MCF 10A (cell line): ENCODE measurements at places on chromosomes 7 and 10.

GRCh38 chr7:114921631-114922025 is 266 bp upstream of the MDFIC start:
- H3K36me3 ChIP-seq: no peaks in the 10 kb centered on the region
- H3K4me1 ChIP-seq: peaks cover 6% of the 10 kb centered on the region
- H3K27me3 ChIP-seq: no peaks in the 10 kb centered on the region
- H3K27ac ChIP-seq: peak overlapping the region; percentile 30
- no peak for DNase-seq

DNA sequence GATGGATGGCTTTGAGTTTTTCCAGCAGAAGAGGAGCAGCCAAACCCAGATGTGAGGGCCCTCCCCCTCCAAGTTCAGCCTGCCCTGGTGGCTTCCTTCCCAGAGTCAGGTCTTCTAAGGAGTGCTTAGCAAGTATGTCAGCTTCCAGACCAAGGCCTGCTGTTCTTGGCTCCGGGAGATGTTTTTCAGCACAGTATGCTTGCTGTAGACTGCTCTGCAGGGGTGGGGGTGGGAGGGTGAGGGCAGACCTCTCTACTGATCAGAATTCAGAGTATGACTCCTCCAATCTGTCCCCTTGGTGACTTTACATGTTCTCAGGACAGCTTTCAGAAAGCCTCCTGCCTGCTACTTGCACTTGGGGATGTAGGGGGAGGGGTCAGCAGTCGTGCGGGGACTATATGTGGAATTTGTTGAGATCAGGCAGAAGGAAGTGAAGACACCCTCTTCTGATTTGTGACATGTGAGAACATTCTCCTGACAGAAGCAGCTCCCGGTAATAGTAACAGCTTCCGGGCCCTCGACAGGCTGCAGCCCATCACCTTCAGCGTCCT is 516.4 kb upstream of the ZMIZ1 start:
- peaks cover 62% of the 10 kb centered on the region for H3K27me3 ChIP-seq
- H3K27ac ChIP-seq: no peak overlapping the region
- no peaks in the 10 kb centered on the region for H3K4me1 ChIP-seq
- no peak overlapping the region for H3K4me3 ChIP-seq
- DNase-seq: no peak
- H3K36me3 ChIP-seq: no peaks in the 10 kb centered on the region

GRCh38 chr7:136687693-136688322 is 180.6 kb upstream of the CHRM2 start:
- peaks cover 5% of the 10 kb centered on the region for H3K4me1 ChIP-seq
- peak; percentile 46 for DNase-seq
- H3K4me3 ChIP-seq: no peak overlapping the region
- peaks cover 62% of the 10 kb centered on the region for H3K27me3 ChIP-seq
- no peaks in the 10 kb centered on the region for H3K36me3 ChIP-seq

GRCh38 chr7:128303643-128304042 is 40.1 kb downstream of the RBM28 start:
- no peak overlapping the region for H3K27ac ChIP-seq
- H3K36me3 ChIP-seq: peaks cover 54% of the 10 kb centered on the region
- no peaks in the 10 kb centered on the region for H3K27me3 ChIP-seq
- DNase-seq: no peak
- H3K4me1 ChIP-seq: no peaks in the 10 kb centered on the region

GRCh38 chr10:86127274-86127819 is 239.2 kb downstream of the GRID1 start:
- H3K27me3 ChIP-seq: no peaks in the 10 kb centered on the region
- H3K27ac ChIP-seq: no peak overlapping the region
- no peaks in the 10 kb centered on the region for H3K4me1 ChIP-seq
- no peak for DNase-seq

DNA sequence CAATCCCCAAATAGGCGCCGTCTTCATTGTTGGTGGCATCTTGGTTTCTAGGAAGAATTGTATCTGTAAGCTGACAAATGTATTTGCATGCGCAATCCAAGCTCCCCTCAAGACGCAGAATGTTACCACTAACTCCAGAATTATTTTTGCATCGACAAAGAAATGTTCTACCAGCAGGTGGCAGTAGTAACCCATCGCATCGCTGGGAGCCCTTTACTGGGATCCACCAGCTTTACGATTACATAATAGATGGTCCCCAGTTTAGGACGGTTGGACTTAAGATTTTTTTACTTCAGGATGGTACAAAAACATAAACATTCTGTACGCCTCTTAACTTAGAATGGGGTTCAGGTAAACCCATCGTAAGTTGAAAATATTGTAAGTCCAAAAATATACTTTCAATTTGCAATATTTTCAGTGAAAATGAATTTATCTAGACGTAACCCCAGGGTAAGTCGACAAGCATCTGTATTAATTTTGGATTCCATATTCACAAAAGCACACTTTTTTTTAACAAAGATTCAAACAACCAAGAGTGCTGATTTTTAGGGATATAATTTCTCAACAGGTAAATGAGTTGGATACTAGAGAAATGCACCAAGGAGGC is 114.0 kb upstream of the COBL start:
- no peak overlapping the region for H3K4me3 ChIP-seq
- H3K36me3 ChIP-seq: no peaks in the 10 kb centered on the region
- H3K4me1 ChIP-seq: no peaks in the 10 kb centered on the region
- H3K27ac ChIP-seq: no peak overlapping the region

DNA sequence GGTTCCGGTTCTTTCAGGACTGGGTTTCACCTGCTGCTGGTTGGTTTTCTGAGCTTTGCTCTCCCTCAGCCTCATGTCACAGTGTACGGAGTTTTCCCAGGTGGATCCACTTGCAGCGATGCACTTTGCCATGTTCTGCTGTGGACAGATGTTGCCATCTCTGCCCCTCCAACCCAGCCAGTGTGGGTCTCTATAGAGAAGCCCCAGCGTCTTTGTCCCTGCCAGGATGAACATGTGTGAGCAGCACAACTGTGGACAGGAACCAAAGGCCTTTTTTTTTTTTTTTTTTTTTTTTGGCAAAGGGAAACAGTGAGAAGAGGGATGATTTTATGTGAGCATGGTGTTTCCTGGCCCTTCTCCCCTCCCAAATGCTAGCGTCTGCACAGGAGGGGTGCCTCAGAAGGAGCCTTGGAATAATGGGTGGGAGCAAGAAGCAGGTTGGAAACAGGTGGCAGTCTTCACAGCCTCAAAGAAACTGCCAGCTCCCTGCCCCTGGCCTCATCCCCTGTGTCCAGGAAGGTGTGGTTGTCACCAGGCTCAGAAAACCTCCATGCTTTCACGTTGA is 106.5 kb downstream of the RPS24 start:
- H3K4me3 ChIP-seq: no peak overlapping the region
- H3K27ac ChIP-seq: no peak overlapping the region
- no peaks in the 10 kb centered on the region for H3K4me1 ChIP-seq
- no peaks in the 10 kb centered on the region for H3K36me3 ChIP-seq
- peaks cover 76% of the 10 kb centered on the region for H3K27me3 ChIP-seq
- no peak for DNase-seq

DNA sequence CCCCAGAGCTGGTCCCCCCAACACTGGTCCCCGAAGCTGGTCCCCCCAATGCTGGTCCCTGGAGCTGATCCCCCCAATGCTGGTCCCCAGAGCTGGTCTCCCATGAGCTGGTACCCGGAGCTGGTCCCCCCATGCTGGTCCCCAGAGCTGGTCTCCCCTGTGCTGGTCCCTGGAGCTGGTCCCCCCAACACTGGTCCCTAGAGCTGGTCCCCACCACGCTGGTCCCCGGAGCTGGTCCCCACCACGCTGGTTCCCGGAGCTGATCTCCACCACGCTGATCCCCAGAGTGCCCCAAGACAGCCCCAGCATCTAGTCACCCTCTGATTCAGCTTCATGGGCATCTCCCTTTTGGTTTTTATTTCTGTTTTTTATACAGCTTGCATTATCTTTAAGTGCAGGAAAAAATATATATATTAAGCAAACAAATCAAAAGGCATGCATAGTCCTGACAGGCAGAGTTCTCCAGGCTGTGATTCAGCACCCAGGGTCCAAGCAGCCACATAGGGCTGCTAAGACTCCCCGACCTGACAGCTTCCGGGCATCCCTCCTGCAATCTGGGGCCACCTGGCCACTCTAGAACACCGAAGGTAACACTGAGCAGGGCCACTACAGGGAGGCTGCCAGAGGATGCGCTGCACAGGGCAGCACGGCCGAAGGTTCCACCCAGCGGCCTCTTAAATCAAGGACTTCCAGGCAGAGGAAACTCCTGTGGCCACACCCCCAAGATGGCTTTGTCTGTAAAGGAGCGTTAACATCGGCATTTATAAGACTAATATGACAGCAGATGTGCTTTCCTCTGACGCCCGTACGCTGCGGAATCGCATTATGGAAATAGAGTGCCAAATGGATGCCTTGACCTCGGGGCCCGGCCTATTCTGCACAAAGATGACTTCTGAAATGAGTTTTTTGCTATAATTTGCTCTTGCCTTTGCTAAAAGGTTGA is 215.0 kb downstream of the PTPRN2 start:
- no peak for DNase-seq
- no peak overlapping the region for H3K27ac ChIP-seq
- H3K36me3 ChIP-seq: peaks cover 18% of the 10 kb centered on the region
- H3K4me3 ChIP-seq: no peak overlapping the region
- peaks cover 29% of the 10 kb centered on the region for H3K4me1 ChIP-seq

- peaks cover 6% of the 10 kb centered on the region for H3K36me3 ChIP-seq
- peaks cover 4% of the 10 kb centered on the region for H3K27me3 ChIP-seq
- DNase-seq: peak; percentile 41
- H3K4me1 ChIP-seq: no peaks in the 10 kb centered on the region
- no peak overlapping the region for H3K4me3 ChIP-seq
Measured at GRCh38 chr10:13056456-13057077, 43.4 kb upstream of the OPTN start.

- H3K4me1 ChIP-seq: no peaks in the 10 kb centered on the region
- no peaks in the 10 kb centered on the region for H3K36me3 ChIP-seq
- H3K27ac ChIP-seq: no peak overlapping the region
- no peak for DNase-seq
- H3K27me3 ChIP-seq: peaks cover 80% of the 10 kb centered on the region
Measured at GRCh38 chr7:31036924-31037323, 15.2 kb upstream of the ADCYAP1R1 start.
